ENCODE measurements at places on chromosomes 7 and 10.

- no peak for DNase-seq
Measured at GRCh38 chr7:3243680-3244079, 57.4 kb upstream of the SDK1 start.

GRCh38 chr10:67697724-67698131, 1.7 kb upstream of the CTNNA3 start:
- DNase-seq: no peak

GRCh38 chr10:110003524-110003885, 4.3 kb upstream of the ADD3 start:
- no peak for DNase-seq

DNA sequence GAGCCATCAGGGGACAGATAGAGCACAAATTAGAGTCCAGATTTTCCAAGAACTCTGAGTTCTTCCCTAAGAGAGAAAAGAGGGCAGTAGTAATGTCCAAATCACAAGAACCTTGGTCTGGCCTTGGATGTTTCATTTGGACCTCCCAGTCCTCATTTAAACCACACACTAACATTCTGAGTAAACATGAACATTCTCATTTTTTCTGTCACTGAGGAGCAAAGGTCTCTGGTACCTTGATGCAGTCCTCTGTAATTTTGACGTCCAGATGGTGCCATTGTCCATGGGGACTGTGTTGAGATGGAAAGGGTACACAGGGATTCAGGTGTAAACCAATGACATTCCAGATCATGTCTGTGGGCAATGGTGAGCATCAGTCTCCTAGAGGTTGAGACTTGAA, 225.4 kb upstream of the PHYHIPL start:
- no peak for DNase-seq

DNA sequence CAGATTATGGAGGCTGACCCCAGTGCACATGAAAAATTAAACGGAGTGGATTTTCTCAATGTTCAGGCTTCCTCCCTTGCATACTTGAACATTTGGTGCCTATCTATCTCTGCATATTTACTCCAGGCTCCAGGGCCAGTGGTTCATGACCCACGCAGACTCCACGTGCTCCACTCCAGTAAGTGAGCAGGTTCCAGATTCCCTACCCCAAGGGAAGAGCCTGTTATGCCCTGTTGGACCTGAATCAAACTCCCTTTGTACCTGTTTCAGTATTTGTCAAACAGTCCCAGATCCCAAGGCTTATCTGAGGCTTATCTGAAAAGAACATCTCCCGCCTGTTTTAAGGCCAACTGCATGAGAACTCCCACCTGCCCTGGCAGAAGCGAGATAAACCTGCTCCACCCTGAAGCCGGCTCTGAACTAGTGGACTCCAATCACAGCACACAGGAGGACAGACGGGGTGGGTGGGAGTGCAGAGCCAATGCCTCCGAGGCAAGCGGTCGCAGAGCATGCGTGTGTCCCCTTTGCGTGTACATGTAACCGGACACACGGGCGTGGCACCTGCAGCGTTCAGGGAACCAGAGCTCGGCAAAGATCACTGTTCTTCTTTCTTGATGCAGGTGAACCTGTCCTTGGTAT, 2.3 kb upstream of the FUOM start:
- no peak for DNase-seq

GRCh38 chr7:121447243-121447910, 51.3 kb upstream of the FAM3C start:
- no peak for DNase-seq

DNA sequence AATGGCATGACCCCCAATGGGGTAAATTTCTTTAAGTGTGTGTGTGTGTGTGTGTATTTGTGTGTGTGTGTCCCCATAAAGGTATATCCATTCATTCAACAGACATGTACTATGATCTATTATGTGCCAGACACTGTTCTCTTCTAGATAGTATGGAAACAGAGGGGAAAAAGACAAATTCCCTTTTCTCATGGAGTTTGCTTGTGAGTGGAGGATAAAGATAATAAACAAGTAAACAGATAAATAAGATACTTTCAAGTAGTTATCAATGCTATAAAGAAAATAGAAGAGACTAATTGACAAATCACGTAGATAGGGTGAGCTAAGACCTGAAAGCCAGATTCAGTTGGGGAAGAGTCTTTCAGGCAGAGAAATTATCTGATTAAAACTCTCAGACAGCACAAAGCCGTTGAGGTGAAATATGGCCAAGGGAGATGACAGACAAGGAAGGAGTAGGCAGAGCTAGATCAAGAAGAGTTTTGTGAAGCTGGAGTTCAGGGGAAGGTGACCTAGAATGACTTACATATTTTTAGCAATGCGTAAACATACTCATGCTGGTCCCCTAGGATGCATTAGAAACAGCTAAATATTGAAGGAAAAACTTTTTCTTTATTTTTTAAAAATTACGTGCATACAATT, 45.2 kb upstream of the DMTF1 start:
- no peak for DNase-seq

GRCh38 chr7:55018361-55019190, at the start of gene EGFR:
TSS of gene EGFR (plus strand) at chr7:55019017. CDS start at chr7:55019278, 261 bp downstream.
- peak; percentile 81 for DNase-seq

- no peak for DNase-seq
Measured at GRCh38 chr7:82740246-82740848, 296.8 kb upstream of the CACNA2D1 start.

GRCh38 chr10:6990891-6991290, 410.8 kb upstream of the PRKCQ start:
- no peak for DNase-seq

DNA sequence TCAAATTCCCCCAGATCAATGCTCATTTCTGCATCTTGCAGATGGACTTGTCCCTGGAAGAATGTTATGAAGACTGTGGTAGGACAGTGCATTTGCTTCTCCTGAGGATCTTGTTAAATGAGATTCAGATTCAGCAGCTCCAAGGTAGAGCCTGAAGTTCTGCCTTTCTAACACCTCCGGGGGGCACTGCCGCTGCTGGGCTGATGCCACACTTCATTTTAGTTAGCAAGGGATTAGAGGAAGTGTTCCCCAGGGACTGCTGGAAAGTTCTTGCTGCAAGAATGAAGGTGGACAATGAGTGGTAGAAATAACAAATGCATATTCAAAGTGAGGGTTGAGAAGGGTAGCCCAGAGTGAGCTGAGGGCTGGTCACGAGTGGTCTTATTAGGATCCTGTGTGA, 434.3 kb upstream of the AKR1E2 start:
- DNase-seq: no peak

- DNase-seq: no peak
Measured at GRCh38 chr7:141466151-141466904, 84.9 kb upstream of the AGK start.

DNA sequence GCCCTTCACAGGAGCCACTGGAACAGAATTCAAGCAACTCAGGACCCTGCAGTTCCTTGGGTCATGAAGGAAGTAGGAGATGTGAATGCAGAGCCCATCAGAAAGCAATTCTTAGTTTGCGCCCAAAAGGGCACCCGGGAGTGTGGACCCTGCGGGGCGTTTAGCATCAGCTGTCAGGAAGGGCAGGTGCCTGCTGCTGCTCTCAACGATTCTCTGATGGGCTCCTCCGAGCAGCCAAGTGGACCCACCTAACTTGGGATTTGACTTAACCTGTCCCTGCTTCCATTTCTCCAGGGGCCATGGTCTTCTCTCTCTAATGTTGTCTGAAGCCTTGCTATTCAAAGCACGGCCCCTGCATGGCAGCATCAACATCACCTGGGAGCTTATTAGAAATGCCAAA, 17.1 kb downstream of the CPA5 start:
- DNase-seq: peak; percentile 53

DNA sequence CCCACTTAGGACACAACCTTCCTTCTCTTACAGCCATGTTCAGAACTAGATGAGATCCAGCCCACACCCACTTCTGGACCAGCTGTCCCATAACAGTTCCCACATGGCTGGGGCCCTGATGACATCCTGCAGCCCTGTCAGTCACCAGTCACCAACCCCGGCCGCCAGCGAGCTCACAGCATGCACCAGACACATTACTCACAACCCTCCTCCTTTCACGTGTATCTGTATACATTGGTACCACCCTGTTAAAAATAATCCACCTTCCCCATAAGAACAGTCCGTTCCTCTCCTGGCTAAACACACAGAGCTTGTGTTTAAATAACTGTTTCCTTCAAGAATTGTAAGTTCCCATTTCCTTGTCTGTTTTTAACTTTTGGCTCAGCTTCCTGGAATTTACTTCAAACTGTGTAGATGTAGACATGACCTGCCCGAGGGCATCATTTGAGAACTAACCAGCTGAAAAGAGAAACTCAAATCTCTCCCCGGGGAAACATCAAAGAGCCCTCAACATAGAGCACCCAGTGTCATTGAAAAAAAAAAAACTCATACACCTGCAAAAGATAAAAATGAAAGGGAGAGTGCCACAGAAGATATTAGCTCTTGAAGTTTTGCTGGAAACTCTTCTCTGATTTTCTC, 26.0 kb upstream of the PRLHR start:
- DNase-seq: no peak

DNA sequence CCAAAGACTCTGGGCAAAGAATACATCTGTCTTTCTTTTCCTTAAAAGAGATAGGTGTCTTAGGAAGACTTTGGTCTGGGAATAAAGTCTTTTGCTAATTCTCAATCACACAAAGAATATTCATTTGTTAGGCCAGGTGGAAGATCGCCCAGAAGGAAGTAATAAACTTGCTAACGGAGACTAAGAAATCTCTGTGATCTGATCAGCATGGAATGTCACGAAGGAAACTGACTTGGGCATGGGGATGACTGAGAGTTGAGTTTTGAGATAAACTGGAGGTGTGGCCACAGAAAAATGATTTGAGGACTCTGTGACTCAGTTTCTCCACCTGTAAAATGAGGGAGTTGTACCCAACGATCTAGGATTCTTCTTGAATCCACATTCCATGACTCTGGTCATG, 161.1 kb upstream of the SVIL start:
- DNase-seq: no peak

DNA sequence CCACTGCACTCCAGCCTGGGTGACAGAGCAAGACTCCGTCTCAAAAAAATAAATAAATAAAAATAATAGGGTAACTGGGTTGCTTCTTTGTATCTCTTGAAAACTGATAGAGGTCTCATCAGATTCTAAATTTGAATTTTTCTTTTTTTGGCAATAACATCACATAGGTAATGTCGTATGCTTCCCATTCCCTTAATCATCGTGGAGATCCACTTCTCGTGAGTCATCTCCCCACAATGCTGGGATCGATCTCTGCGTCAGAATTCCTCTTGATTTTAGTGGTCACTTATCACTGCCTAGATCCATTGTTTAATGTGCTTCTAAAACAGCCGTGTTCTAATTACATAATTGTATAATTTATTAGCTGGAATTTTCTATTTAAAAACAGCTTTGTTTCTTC, 70.5 kb upstream of the DNAJB6 start:
- no peak for DNase-seq

- DNase-seq: no peak
Measured at GRCh38 chr10:114117728-114118127, 56.3 kb downstream of the CCDC186 start.

DNA sequence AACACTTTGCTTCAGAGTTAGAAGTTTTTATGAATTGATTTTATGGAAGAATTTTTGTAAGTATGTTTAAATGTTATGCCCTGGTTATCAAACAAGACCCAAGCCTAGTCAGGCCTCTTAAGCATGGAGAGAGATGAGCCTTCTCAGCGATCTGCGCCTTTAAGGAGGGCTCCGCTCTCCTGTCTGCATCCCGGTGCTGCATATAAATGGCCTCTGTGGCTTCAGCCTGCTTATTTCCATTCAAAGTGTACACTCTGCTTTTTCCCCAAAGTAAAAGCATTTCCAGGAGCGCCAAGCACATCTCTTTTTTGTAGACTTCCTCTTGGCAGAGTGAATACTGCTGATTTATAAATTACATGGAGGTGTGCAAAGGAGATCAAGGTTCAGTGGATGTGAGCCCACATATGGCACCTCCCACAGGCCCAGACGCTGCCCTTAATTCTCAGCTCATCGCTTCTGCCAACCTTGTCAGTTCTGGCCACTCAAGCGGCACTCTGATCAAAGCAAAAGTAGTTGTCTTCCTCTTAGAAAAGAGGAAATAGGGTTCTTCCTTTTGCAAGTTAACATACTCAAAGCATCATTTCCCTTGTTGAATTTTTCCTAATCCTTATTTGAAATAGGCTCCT, 70.0 kb upstream of the SFMBT2 start:
- no peak for DNase-seq

- DNase-seq: no peak
Measured at GRCh38 chr7:85796956-85797355, 610.1 kb upstream of the SEMA3D start.

DNA sequence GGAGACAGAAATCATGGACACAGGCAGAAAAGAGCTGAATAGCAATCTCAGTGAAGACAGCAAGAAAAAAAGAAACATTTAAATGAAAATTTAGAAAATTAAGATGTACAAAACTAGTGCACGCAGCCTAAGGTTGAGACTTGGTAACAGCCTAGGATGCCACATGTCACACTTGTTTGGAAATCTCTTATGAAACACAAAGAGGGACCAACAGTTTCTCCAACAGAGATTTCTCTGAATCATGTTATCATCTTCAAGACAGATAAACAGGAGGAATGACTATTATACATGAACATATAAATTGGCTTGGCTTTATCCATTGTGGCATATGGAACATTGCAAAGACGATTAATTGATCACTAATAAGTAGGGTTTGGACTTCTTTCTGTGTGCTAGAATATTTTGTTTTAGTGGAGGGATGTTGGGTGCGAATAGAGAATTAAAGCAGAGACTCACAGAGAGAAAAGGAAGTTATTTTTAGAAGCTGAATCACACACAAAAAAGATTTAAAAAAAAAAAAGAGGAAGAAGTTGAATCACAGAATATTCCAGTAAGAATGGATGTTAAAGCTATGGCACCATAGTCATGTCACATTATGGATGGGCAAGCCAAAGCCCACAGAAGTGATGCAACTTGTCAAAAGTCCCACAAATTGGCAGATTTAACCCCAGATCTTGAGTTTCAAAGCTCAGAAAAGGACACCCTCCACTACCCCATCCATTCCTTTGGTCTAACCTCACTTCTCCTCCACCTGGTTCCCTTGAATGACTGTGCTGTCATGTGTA, 91.6 kb downstream of the MYOF start:
- no peak for DNase-seq

- DNase-seq: no peak
Measured at GRCh38 chr7:132044247-132044646, 487.8 kb upstream of the PODXL start.

GRCh38 chr10:103062854-103063590, 130.1 kb downstream of the NT5C2 start:
- no peak for DNase-seq

DNA sequence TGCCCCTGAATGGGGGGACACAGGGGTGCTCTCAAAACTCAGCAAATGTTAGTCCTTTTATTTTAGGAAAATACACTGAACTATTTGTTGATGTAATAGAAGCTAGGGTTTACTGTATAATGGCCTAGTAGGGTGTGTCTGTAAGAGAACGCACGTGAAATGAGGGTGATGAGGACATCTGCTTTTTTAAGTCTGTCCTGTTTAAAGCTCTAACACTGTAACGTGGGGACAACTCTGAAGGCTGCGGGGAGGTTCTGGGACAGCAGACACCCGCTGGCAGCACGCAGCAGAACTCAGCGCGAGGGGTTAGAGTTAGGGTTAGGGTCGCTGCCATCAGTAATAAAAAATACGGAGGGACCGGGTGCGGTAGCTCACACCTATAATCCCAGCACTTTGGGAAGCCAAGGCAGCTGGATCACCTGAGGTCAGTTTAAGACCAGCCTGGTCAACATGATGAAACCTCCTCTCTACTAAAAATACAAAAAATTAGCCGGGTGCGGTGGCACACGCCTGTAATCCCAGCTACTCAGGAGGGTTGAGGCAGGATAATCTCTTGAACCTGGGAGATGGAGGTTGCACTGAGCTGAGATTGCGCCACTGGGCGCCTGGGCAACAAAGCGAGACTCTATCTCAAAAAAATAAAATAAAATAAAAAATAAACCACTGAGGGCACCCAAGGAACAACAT, 98.0 kb downstream of the CTBP2 start:
- DNase-seq: no peak
